ENCODE measurements at places on chromosomes 2 and 18.

DNA sequence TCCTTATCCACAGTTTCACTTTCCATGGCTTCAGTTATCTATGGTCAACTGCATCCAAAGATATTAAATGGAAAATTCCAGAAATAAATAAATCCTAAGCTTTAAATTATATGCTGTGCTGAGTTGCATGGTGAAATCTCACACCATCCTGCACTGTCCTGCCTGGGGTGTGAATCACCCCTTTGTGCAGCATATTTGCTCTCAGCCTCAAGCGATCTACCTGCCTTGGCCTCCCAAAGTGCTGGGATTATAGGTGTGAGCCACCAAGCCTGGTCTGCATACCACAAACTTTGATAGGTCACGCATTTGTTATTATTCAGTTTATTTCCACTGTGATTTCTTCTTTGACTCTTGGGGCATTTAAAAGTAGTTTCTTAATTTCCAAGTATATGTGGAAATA, 117.2 kb downstream of the SPIRE1 start:
- DNase-seq: no peak

DNA sequence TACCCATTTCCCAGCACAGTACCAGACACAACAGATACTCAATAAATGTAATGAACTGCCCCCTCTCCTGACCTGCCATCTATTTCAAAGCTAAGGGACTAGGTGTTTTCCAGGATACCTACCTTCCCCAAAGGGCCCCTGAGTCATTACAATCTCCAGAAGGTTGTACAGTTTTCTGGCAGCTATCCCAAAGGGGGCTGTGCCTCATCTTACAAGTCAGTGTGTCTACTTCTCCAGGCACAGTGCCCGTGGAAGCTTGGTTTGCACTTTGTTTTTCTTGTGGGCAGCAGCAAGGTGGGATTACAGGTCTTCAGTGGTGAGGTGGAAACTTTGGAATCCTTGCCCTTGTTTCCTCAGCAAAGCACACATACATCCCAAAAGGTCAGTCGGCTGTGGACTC, 62.8 kb upstream of the CYP26B1 start:
- no peak for DNase-seq

GRCh38 chr2:216404010-216404618, 8.2 kb upstream of the SMARCAL1 start:
- DNase-seq: peak; percentile 54

- no peak for DNase-seq
These were observed 67.9 kb downstream of the ANKRD44 start for GRCh38 chr2:197242719-197243118.

DNA sequence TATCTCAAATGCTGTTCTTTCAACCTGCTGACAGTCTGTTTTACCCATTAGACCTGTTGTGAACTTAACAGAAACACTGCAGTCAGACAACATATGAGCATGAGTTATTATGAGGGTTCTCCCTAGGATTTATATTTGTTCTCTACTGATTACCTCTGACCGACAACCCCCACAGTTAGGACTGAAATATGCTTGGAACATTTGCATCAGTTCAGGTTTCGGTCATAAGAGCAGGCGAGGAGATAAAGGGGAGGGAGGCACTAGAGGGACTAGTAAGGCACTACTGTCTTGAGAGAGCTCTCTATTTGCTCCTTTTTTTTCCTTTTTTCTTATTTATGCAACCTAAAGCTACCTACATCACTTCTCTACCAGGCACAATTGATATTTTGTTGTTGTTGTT, 133.2 kb upstream of the REG3G start:
- no peak for DNase-seq

- peak; percentile 11 for DNase-seq
These were observed 68.6 kb downstream of the CCDC138 start for GRCh38 chr2:108855194-108855593.

DNA sequence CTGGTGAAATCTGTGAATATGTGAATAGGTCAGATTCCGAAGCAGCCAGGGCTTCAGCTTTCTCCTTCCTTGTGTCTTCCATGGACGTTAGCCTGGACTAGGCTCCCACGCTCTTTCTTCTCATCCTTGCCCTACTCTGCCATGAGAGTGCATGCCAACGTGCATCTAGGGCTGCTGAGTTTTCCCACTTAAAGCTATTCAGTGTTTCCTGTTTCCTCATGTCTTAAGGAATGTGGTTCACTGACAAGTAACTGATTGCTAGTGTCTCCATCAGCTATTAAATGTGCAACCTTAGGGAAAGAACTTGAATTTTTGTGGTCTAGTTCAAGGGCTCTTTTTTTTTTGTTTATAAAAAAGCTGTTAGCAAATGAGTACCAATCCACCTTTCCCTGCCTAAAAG, 642.3 kb upstream of the LINC00305 start:
- no peak for DNase-seq

GRCh38 chr2:137183206-137183898, 418.0 kb downstream of the THSD7B start:
- DNase-seq: no peak

DNA sequence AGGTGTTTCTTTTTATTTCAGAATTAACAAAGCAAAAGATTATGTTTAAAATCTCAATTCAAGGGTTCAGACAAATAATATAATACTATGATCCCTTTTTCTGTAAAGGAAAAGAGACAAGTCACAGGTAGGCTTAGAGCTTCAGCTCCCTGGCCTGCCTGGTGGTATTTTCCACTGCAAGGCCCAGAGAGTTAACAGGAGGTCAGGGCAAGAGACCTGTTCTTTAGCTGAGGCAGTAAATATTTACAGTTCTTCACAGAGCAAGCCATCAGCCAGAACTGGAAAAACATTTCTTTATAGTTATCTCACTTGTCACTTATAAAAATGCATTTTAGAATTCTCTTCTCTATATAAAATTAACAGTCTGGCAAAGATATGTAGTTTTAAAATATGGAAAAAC, 70.1 kb downstream of the EPG5 start:
- DNase-seq: no peak

DNA sequence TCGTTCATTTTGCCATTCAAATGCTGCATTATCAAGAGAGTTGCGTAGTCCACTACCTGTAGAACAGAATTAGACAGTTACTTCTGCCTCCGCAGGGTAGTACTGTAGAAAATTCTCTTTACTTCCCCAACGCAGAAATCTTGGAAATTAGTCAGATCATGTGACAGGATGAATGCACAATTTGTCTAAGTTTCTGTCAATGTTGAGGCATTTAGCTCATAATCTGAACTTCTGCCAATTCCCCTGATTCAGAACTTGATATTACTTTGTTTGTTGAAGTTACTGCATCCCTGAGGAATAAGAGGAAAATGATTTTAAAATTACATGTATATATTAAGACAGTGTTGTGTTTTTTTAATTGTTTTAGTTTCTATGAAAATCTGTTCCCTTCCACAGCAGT, 83.4 kb downstream of the TTC27 start:
- DNase-seq: peak; percentile 90

- no peak for DNase-seq
These were observed 53.6 kb upstream of the AFF3 start for GRCh38 chr2:100195942-100196341.

- no peak for DNase-seq
These were observed 287.9 kb downstream of the PDE11A start for GRCh38 chr2:177784745-177785067.

GRCh38 chr2:182240862-182241371, 185.9 kb downstream of the PDE1A start:
- peak; percentile 31 for DNase-seq

DNA sequence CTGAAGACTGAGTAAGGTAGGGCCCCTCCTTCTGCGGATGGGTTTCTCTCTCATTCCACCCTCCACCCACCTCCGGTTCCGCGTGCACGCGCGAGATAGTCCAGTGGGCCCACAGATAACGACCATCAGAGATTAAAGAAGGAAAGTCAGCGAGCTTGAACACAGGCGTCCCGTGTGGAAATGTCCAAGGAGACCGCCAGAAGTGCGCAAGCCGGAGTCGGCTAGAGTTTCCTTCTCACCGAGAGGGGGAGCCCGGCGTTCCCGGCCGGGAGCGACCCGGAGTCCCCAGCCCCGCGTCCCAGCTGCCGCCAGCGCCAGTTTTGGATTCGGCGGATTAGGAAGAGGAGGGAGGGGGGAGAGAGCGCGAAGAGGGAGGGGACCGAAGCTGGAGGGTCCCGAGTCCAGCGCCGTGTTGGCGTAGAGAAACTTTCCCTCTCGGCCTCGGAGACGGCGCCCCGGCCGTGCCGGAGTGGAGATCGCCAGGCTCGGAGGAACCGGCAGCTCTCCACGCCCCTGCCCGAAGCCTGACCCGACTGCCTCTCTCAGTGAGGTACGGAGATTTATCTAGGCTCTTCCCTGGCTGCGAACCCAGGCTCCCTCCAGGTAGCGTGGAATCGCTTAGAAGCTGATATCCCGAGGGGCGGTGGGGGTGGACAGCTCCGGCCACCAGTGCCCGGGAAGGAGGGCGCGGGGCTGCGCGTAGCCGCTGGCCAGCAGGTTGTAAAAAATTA, at the start of gene GULP1:
Gene GULP1, plus strand, starts transcription at position 258 of the 731 bp plus-strand sequence. CDS start 185,829 bp downstream, outside the sequence.
- DNase-seq: peak; percentile 74

- DNase-seq: peak; percentile 29
These were observed 772 bp downstream of the RELCH start for GRCh38 chr18:62187543-62188510.

DNA sequence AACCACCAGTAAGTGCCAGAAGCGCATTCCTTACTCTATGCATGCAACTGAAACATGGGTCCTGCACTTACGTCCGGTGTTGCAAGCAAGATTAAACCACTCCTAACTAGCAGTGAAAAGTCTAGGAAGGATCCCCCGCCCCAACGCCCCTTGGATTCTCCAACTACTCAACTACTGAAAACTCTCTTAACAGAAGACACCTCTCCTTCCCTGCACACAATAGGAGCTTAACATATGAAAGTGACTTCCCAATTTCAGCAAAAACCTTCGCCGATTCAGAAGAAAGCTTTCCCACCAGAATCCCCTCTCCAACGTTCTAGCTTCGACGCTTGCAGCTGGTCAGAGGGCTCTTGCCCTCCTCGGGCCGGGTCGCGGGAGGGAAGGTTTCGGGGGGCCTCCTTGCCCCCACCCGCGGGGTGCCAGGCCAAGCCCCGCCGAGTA, 578 bp downstream of the IWS1 start:
- DNase-seq: peak; percentile 57

GRCh38 chr2:37457401-37457901, 113.0 kb downstream of the QPCT start:
- peak; percentile 49 for DNase-seq

- peak; percentile 66 for DNase-seq
These were observed 53.2 kb upstream of the CCDC85A start for GRCh38 chr2:56130463-56131070.

DNA sequence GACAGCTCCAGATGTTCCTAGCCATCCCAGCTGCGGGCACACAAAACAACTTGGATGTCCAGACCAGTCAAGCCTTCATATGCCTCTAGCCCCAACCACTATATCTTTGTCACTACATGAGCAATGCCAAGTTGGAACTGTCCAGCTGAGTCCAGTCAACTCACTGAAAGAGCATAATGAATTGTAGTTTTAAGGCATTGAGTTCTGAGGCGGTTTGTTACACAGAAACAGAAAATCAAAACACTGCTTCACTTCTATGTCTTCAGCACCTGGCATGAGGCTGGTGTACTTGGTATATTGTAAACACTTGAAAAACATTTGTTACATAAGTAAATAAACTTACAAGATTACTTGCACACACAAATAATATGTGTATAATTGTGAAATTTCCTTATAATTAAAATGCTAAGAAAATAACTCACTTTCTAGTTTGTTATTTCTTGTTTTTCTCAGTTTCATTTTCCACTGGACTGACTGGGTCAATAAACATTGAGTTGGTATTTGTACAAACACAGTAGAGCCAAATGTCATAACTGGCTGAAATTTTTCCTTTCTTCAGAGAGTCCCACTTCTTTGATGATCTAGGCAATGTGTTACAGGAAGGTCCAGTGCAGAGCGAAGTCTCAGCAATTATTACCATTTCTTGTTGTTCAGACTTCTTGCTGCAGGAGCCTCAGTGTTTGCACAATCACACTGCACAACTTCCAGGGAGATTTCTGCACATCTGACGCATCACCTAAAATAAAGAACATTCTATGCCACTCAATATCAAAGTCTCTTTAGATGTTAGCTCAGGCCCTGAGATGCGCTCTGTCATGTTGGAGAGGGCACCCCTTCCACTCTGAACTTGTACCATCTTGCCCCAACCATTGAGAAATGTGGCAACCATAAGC, 38.2 kb upstream of the DPP4 start:
- DNase-seq: no peak

DNA sequence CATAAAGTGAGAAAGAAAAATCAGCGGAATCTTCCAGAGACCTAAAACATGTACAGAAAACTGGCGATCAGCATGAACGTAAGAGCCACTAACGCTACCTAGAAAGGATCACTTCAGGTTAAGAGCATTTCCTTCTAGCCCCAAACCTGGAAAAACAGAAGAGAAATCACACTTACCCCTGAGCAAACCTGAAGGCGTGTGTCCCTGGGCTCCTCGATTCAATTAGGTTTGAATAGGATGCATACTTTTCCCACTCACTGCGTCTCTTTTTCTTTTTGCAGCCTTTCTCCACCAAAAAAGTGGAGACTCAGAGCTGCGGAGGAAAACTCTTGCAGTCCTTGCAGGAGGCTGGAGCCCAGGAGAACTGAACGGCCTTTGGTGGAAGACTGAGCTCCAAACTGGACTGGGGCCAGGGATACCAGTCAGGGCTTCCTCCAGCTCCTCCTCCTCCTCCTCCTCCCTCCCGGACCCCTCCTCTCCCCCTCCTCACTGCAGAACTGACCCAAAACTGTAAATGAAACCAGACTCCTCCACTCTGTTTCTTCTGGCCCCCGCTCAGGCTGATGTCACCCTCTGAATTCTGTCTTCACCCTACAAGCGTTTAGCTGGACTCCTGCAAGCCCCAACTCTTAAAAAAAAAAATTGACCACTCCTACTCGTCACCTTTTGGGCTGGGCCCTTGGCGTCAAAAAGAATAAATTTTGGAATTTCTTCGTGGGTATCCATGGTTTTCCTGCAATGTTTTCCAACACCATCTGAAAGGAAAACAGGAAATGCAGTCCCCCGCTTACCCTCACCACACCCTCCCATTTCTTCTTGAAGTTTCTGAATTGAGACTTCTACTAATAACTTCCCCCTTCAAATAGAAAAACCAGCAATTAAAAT, at the start of gene COL6A3:
Gene COL6A3, minus strand, starts transcription at position 388 of the 885 bp plus-strand sequence. CDS start 17,347 bp downstream, outside the sequence.
- peak; percentile 98 for DNase-seq

- peak; percentile 75 for DNase-seq
These were observed 56.7 kb upstream of the EML6 start for GRCh38 chr2:54666634-54667265.

GRCh38 chr2:9984217-9984739, 32.8 kb downstream of the GRHL1 start:
- peak; percentile 71 for DNase-seq

DNA sequence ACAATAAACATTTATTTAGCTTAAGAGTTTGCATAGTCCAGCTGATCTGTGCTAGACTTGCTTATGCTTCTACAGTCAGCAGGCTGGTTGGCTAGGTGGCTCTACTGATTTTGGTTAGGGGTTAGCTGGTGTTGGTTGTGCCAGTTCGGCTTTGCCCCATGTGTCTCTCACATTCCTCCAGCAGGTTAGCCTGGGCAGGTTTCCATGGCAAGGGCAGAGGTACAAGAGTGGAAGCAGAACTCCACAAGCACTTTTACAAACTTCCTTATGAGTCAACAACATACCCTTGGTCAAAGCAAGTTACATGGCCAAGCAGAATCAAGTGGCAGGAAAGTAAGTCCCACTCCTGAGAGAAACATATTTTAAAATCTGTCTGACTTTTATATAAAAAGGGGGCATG, 82.3 kb downstream of the SS18 start:
- no peak for DNase-seq
